Ovary (tissue), 10 donors: ENCODE measurements at places on chromosomes 2 and 18. TPM values are rescaled to one million over a fixed set of nuclear protein-coding genes. Genes with fewer than 3 reads are reported as not detected.

The GNAL gene
- 4.4 TPM for total RNA-seq

DNA sequence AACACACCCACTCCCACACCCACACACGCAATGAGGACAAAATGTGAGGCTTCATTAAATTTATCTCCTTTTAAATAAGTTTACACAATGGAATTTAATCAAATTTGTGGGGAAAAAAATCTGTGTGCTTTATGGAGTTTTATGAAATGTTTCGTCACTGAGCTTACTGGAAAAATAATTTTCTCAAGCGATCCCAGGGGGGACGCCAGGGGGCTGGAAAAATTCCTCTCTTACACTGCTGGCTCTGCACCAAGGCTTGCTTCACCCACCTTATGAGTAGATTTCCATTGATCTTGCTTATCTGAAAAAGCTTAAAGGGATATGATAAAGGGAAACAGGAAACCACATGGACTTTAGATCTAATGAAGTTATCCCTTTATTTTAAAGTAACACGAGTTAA is 95.5 kb downstream of the CABYR start:
- H3K4me1 ChIP-seq, result peaks cover 11% of the 10 kb centered on the region
- no peak for DNase-seq
- no peaks in the 10 kb centered on the region for H3K36me3 ChIP-seq
- H3K27me3 ChIP-seq, result no peaks in the 10 kb centered on the region
- H3K27ac ChIP-seq, result no peak overlapping the region
- no peak overlapping the region for H3K4me3 ChIP-seq

The CDK5R2 gene
- not detected for total RNA-seq

The EPHA4 gene
- 39.3 TPM for total RNA-seq
